ENCODE measurements at places on chromosomes 7 and 10.

- no peak for DNase-seq
These were observed 31.6 kb downstream of the NCAPG2 start for GRCh38 chr7:158672975-158673374.

DNA sequence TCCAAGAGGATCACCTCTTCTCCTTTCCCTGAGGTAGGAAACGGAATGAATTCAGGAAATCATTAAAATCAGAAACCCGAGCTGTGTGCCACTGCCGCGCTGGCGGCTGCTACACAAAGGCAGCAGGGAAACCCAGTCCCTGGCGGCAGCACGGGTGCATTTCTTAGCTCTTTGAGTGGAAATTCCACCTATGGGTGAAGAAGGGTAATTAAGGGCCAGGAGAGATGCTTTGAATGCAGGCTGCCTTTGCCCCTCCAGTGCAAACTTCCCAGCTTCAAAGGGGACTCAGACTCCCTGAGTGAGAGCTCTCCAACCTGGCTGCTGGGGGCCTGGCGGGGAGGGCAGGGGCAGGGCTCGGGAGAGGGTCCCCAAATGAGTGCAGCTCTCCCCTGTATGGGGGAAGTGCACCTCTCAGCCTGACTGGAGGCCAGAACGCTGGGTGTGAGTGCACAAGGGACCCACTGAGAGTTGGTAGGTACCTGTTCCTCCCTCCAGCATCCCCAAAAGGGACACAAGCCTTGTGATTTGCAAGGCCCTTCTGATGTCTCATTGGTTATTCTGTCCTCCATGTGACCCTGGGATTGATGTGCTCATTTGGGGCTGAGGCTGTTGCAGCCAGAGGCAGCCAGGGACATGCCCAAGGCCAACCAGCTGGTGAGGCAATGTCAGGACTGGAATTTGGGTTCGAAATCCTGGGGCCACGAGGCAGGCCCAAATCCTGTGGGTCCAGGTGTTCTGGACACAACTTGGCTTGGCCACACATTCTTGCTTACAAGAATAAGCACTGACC lies 16.3 kb upstream of the ZMIZ1 start:
- no peak for DNase-seq

DNA sequence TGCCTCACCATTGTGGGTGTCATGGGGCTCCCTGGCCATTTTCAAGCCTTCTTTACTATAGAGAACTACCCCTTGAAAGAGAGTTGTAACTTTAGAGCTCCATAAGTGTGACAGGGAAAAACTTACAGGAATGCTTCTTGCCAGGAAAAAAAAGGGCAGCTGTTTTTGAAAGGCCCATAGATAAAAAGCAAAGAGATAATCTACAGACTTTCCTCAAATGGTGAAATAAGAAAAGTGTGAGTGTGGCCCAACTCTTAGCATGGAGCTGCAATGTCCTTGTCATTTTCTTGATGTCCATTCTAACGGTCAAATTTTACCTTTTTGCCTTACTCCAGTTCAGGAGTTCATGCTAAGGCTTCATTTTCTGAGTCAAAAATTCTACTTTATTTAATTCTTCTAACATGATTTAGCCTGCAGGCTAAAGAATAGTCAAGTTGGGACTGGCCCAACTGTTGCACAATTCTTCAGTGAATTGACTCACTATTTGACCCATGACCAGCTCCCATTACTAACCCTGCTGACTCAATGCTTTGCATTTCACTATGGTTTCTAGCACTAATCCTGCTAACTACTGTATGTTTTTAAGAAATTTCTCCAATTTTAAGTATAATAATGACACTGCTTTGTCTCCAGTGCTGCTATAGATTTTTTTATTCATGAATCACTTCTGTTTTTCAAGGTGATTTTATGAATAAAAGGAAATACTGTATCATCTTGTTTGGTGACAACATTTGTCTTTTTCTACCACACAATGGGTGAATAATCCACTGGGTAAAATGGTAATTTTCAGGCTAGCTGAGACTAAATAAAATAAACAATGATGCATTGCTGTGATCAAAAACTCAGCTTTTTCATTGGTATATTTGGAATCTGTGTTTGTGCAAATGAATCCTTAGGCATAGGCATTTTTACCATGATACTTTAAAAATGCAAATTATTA lies 41.4 kb upstream of the SGCE start:
- no peak for DNase-seq

- DNase-seq, result no peak
These were observed 122.3 kb downstream of the SGMS1 start for GRCh38 chr10:50501478-50501877.

DNA sequence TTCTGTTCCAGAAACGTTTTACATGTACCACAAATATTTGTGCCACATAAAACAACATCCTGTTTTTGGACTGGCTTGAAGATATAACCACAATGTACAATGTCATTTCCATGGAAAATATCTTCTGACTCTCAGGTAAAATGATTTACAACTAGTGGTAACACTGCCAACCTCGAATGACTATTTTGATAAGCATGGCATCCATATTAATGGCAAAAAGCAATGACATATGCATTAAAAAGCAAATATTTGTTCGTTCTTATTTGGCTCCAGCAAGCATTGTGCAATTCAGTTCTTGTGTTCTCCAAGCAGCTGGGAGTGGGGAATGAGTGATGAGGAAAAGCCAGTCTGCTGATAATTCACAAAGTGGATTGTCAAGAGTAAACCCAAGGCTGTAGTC lies 289.0 kb downstream of the PLXDC2 start:
- no peak for DNase-seq

- no peak for DNase-seq
These were observed 627.2 kb downstream of the KCNMA1 start for GRCh38 chr10:77010430-77010829.

DNA sequence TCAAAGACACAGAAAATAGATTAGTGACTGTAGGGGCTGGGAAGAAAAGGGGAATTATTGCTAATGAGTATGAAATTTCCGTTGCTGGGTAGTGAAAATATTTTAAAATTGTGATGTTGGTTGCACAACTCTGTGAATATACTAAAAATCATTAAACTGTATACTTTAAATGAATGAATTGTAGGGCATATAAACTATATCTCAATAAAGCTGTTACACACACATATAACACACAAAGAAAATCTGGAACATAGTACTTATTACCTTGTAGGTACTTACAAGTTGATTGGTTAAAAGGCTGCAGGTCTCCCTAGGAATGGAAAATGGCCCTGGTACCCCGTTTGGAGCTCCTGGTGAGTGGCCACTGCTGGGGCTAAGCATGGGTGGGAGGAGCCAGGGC lies 27.1 kb upstream of the VCL start:
- DNase-seq, result no peak

DNA sequence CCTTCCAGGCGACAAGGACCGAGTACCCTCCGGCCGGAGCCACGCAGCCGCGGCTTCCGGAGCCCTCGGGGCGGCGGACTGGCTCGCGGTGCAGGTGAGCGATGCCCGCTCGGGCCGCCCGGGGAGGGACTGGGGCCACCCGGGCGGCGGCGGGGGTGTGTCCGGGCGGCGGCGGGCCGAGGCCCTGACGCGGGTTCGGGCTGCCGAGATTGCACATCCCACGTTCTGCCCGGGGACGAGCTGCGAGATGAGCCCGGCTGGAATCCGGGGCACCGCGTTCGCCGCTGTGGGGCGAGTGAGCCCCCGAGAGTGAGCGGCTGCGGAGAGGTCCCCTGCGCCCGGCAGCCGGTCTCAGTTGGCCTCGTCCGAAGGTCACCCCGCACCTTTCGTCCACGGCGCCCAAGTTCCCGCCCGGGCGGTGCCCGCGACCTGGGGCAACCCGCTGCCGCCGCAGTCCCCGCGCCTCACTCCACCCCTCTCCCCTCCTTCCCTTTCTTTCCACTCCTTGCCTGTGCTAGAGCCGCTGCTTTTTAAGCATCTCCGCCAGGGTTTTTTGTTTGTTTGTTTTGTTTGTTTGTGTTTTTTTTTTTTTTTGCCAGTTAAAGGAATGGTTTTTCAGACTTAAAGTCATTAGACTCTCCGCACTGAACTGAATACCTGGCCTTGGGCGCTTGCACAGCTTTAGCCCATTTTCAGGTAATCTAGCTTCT lies 515 bp downstream of the RALA start:
- DNase-seq, result no peak

GRCh38 chr7:43110791-43111535 lies 1.5 kb upstream of the HECW1 start:
- no peak for DNase-seq

DNA sequence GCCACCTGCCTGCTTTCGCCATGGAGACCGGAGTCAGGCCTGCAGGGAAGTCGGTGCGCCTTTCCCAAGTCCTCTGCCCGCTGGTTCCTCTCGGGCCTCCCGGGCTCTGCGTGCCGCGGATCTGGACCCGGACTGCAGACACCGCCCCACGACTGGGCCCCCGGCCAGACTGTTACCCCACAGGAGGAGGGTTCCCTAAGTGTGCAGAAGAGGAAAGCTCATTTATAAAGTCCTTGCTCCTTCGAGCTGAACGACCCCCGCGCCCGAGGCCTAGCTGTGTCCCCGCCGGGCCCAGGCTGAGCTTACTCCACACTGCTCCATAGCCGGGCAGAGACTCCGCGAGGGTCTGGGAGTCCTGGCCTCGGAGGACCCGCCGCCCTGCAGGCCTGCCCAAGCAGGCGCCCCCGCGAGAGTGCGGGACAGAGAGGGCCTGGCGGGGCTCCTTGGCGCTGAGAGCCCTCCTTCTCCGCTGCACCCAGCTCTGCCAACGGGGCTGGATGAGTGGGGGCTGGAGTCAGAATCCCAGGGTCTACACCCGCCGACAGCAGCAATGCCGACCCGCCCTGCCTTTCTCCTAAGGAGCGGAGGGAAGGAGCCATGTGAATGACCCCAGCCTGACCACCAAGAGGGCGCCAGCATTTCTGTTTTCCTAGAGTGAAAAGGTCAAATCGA lies 8.3 kb downstream of the EN2 start:
- DNase-seq, result no peak
